Epithelial cell of prostate (primary cell): ENCODE measurements at places on chromosomes 5 and 9.

GRCh38 chr5:124581738-124582560 is 164.5 kb downstream of the ZNF608 start:
- no peak for DNase-seq

GRCh38 chr5:160458806-160459800 is 37.4 kb downstream of the PTTG1 start:
- DNase-seq, result no peak

DNA sequence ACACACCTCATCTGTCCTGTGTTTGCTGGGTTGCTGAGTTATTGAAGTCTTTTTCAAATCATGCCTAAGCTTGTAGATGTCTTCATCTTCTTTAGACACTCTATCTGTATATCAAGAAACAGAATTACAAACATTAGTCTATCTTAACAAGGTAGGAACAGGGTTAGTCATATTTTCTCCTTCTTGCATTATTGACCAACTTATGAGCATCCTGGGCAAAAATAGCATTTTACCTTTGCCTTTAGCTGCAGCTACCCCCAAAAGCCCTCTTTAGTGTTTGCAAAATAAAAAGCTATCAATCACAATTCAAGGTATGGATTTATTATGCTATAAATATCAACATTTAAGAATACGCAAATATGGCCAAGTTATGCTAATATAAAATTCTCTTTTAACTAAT is 3.4 kb downstream of the PLK2 start:
- no peak for DNase-seq

GRCh38 chr5:170791325-170791954 is 7.9 kb downstream of the GABRP start:
- DNase-seq, result peak; percentile 29

DNA sequence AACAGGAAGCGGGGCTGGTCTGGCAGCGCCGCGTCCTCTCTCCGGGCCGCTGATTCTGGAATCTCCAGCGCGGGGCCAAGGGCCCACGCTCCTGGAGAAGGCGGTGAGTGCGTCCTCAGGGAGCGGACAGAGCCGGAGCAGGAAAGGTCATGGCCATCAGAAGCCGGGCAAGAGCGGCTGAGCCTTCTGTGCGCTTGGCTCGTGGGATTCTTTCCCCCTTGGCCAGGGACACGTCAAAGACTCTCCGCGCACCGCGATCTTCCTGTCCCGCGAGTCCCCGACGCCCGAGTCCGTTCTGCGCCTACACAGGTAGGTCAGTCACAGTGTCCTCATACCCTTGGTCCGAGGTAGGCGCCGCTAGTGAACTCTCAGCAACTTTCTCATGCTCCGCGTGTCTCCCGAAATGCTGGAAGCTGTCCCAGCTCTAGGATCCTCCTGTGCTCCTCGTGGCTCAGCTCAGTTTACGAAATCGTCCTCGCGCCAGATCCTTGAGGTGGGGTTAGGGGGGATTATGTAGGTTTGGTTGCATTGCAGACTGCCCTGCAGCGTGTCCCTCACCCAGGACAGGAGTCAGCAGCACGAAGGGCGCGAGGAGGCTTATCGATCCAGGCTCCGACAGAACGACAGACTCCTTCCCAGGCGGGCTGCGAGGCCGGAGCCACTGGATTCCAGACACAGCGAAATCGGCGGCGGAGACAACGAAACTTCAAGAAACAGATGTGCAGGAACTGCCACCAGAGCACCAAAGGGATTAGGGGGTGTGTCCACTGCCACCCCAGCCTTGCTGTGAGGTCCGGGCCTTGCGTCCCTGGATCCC is 8.7 kb downstream of the LHX6 start:
- no peak for DNase-seq

DNA sequence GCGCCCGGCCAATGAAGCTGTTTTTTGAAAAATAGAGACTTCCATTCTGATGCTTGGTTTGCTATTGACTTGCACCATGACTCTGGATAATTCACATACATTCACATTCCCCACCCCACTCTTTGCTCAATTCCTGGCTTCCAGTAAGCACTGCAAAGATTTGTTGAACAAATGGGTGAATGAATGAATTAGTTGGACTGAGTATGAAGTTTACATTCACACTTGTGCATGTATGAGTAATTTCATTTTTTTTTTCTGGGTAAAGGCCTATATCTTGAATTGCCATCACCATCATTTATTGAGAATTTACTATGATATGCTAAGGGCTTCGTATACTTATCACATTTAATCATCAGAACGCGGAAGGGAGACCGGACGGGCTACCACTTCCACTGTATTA is 13.8 kb upstream of the CCDC69 start:
- DNase-seq, result no peak
